ENCODE measurements at places on chromosomes 7 and 10. TPM values are rescaled to one million over a fixed set of nuclear protein-coding genes. Genes with fewer than 3 reads are reported as not detected.

Gene ALDH18A1
- 139 TPM for total RNA-seq

DNA sequence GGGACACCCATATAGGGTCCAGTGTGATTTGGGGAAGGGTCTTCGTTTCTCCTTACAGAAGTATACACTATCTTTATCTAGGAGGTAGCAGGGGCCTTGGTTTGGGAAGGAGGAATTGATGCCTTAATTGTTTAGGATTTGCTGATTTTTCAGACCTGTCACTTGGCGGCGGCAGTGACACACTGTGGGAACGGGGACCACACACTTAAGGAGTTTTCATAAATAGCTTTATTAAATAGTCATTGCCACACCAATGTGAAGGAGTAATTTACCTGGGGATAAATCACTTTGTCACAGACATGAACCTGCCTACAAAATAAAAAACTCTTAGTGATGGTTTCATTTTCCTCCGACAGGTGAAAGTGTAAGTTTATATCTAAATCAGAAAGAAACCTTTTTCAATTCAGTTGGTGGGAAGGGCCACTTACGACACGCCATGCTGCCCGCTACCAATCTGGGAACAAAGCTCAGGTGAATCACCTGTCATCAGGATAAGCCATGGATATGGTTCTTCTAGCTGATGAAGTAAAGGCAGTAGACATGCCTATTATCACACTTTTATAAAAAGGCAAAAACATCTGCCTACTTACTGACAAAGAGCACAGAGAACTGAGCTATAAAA lies 12.3 kb upstream of the ENO4 start:
- no peak for DNase-seq

- no peak for DNase-seq
Measured at GRCh38 chr7:16129431-16130110, 291.8 kb downstream of the CRPPA start.

DNA sequence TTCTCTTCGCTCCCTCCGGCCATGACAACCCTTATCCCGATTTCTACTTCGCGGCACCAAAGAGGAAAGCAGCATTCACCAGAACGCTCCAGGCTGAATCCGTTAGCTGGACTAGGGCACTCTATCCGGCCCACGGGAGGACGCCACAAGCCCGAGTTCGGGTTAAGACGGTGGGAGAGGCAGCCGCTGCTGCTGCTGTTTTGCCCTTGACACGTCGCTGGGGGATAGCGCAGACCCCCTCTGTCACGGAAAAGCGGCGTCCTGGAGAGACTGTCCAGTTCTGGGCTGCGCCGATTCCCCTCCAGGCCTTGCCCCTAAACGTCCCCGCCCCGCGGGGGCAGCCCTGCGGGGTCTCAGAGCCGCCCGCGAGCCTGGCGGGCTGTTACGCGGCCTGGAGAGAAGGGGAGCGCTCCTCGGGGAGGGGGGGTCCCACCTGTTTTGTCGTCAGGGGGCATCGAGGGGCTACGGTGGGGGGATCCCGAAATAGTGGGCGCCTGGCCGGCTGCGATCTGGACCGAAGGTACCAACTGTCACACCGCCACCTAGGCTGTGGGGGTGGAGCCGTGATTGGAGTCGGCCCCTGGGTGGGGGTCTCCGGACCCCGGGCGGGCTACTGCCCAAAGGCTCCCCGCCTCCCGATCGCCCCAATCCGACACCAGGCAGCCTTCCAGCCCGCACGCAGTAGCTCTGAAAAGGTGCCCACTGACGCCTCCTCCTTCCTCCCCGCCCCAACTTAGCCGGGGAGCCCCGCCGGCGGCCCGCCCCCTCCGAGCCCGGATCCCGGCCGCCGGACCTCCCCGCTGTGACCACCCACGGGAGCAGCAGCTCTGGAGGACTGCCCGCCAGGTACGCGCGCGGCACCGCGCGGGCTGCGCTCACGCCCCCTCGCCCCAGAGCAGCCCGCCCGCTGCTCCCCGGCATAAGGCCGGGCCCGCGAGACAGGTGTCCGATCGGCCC lies 772 bp downstream of the SGMS1 start:
- DNase-seq = peak; percentile 22

Gene SNCG
- total RNA-seq = 17.5 TPM

DNA sequence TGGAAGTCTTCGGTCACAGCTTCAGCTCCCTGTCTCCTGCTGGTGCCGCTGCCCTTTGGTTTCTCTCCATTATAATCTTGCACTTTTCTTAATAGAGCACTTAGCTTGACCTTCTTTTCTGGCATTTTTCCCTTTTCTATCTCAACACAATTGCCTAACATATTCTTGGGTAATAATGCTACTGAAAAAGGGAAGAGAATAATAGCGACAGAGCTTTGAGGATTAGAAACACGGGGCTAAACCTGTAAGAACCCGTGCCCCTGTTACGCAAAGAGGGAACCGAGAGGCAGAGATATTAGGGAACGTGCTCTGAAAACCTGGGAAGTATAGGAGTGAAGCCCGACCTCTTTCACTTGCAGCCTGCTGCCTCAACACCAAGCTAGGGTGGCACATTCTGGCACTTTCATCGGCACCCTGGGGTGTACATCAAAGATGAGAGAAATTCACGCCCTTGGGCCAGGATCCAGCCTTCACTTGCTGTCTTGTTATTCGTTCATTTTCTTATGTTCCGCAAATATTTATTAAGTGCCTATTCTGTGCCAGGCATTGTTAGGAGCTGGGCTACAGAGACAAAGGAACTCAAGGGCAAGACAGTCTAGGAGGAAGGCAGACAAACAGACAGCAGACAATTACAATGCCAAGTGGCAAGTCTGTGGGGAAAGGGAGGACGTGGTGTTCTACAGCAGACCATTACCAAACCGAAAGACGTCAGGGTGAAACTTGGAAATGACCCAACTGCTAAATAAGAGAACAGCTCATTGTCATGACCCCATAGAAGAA lies 33.0 kb upstream of the GALNTL5 start:
- DNase-seq = no peak

GRCh38 chr7:961546-962400 lies 7.3 kb upstream of the ADAP1 start:
- DNase-seq = no peak

DNA sequence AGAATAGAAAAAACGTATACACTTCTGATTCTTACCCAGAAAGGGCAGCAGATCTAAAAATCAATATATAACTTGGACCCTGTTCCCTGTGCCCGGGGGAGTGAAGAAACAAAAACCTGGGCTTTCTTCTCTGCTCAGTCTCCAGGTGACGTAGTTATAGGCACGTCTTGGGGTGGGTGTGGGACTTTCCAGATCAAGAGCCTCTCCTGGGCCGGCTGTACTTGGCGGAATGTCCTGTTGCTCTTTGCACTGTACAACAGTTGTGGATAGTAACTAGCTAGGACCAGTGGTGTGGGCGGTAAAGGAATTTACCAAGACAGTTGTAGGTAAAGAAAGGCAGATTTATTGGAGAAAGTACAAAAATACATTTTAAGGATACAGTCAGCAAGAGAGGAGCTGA lies 40.4 kb upstream of the STEAP4 start:
- DNase-seq = no peak

Gene FAM25C
- not detected for total RNA-seq

DNA sequence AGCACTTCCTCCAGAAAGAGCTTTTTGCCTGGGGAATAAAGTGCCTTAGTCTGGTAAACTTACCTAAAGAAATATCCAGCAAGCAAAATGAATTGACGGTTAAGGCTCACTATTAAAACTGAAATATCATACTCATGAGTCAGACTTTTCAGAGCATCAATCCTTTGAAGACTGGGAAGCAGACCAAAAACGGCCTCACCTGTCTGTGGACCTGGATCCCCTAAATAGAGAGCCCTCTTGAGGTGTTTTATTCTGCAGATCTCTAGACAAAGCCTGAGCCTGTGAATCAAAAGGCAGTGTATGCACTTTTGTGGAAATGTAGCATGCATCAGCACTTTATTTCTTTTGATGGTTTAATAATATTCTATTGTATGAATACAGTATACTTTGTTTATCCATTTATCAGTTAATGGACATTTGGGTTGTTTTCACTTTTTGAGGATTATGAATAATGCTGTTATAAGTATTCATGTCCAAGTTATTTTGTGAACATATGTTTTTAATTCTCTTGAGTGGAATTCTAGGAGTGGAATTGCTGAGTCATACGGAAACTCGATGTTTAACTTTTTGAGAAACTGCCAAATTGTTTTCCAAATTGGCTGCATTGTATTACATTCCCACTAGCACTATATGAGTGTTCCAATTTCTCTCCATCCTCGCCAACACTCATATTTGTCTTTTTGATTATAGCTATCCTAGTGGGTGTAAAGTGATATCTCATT lies 449.0 kb upstream of the IGFBP3 start:
- DNase-seq = no peak

Gene PLPP4
- total RNA-seq = not detected

DNA sequence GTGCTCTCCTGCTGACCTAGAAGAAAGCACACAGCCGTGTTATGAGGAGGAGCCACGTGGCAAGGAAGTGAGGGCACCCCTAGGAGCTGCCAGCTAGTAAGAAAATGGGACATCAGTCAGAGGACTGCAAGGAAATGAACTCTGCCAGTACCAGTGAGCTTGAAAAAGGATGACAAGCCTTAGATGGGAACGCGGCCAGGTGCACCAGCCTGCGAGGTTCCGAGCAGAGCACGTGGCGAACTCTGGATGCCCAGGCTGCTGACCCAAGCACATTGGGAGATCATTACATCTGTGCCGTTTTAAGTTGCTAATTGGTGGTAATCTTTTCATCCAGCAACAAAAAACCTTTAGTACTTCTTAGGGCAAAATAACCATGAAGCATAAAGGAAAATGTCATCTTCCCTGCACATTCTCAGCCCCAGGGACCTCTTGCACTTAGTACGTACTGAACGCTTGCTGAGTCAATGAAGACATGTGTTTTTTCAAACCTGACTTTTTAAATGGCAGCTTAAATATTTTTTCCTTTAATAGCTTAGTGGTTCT lies 69.4 kb downstream of the AMZ1 start:
- DNase-seq = no peak

DNA sequence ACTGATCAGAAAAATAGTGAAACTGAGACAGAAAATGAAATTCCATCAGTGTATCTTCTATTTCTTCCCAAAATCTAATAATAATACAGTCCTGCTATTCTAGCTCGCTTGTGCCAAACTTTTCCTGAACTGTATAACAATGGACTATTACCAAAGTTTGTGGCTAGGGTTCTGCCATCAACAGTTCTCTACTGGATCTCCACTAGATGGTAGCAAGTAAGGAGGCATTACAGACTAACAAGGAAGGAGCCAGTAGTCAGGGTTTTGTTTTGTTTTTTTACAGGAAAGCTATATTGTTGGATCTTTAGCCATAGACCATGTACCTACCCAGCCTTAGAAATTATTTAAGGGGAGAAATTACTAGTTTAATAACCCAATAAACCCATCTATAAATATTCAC lies 10.8 kb downstream of the MTERF1 start:
- DNase-seq = no peak

DNA sequence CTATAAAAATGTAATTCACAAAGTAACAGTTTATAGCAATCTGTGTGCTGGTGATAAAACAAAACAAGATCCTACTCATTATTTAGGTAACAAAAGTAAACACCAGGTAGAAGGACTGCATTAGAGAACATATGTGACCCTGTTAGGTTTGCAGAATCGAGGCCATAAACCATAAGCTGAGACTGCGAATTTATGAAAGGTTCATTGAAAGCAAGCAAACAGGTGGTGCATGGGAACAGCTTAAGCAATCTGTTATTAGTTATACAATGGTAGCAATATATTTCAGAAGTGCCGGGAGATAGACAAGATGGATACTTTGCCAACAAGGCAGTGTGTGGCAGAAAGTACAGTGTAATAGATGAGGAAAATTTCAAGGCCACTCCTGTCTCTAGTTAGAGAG lies 23.5 kb upstream of the FAM133B start:
- no peak for DNase-seq

DNA sequence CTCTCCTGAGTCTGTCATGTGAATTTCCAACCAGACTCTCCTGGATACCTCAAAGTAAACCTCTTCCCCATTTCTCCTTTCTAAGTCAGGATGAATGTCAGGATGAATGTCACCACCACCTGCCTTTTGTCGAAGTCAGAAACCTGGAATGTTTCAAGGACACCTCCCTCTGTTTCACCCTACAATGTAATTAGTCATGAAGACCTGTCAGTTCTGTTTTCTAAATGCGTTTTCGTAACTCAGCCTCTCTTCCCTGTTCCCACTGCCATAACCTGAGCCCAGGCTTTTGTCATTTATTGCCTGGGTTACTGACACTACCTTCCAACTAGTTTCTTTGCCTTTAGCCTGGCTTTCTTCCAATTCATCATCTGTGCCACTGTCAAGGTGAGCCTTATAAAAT lies 5.5 kb upstream of the STN1 start:
- DNase-seq = no peak

GRCh38 chr7:157150882-157151281 lies 12.2 kb downstream of the UBE3C start:
- peak; percentile 45 for DNase-seq

GRCh38 chr7:47047384-47047783 lies 534.5 kb downstream of the TNS3 start:
- no peak for DNase-seq

- DNase-seq = no peak
Measured at GRCh38 chr10:126240483-126240882, 147.8 kb downstream of the ADAM12 start.

DNA sequence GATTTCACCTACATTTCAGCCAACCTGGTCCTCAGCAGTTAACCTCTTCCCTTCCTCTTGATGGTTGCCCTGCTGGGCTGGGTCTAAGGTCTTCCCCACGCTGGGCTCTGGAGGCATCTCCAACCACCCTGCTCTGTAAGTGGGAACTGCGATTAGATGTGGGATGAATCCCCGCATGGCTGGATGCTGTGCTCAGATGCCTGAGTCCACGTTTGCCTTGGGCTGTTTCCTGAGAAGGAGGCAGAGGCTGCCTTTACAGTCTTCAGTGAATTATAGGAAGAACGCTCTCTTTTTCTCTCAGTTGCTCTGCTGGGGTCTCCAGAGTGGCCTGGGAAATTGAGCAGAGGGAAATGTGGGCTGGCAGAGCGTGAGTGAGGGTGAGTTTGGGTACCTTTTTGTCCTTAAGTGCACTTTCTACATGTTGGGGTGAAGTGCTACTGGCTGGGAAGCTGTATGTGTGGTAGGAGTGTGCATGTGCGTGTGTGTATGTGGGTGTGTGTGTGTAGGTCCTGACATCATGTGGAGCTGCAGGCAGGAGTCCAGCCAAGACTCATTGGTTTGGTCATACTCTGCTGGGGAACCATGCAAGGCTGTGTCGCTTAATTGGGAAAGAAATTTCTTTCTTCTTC lies 1.5 kb downstream of the GIMAP8 start:
- no peak for DNase-seq

DNA sequence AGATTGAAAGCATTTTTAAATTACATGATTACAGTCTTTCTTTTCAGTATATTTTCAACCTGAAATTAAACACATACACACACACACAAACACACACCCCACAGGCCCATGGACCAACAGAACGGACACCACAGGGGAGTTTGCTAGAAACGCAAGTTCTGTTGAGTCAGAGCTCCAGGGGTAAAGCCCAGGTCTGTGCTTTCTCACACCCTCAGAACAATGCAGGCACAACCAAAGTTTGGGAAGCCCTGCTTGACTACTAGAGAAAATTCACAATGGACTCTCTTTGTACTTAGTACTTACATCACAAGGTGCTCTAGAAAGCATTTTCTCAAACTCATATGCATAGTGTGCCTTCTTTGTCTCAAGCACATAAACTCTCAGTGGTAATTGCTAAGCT lies 704.0 kb upstream of the IGFBP3 start:
- no peak for DNase-seq

Gene ZCWPW1
- 3.8 TPM for total RNA-seq

- DNase-seq = no peak
Measured at GRCh38 chr10:23157691-23158369, 34.3 kb upstream of the PTF1A start.

Data from progenitor cell of endocrine pancreas (in vitro differentiated cells).